ENCODE measurements at places on chromosomes 2 and 18.

DNA sequence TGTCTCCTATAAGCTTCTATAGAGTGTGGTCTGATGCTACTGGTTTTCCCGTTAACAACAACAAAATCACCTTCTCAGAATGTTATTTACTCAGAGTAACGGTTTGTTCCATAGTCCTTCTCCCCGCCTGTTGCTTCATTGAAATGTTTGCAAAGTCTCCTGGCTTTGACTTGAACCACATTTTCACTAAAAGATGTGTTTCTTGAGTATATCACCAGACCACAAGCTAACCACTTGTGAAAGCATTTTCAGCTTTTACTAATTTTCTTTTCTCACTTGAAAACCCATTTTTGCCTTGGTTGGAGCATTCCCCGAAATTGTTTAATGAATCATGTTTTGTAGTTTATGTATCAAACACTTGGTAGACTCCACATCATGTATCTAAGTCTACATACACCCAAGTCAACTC lies 121.2 kb downstream of the DPP4 start:
- DNase-seq, result no peak

- DNase-seq, result peak; percentile 38
Measured at GRCh38 chr2:20972792-20973565, 70.9 kb downstream of the APOB start.

DNA sequence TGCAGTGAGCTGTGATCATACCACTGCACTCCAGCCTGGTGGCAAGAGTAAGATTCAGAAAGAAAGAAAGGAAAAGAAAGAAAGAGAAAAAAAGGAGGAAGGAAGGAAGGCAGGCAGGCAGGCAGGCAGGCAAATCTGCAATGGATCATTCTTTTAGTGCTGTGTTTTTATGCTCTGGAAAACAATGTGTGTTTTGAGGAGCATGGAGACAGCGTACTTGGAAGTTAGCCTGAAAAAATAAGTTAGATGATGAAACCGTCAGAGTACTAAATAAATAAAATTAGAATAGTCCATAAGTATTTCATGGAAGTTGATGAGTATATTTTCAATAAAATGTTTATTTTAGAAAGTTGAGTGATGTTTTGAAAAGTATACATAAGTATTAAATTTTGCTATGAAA lies 366.4 kb upstream of the CDH20 start:
- DNase-seq, result no peak

DNA sequence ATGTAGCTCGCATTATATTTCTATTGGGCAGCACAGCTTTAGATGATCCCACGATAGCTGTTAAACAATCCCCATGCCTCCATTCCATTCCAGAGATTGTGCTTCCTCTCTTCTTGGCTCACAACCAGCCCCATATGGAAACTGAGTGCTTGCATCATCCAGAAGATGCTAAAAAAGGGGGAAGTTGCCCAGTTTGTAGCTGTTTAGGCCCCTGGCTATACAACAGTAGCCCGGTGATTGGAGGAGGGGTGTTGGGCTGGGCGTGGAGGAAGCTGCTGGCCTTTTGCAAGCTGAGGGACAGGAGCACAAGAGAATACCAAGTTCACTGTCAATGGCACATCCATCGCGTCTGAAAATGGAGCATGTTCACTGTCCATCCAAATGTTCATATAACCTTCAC lies 360.2 kb downstream of the ALK start:
- DNase-seq, result no peak

DNA sequence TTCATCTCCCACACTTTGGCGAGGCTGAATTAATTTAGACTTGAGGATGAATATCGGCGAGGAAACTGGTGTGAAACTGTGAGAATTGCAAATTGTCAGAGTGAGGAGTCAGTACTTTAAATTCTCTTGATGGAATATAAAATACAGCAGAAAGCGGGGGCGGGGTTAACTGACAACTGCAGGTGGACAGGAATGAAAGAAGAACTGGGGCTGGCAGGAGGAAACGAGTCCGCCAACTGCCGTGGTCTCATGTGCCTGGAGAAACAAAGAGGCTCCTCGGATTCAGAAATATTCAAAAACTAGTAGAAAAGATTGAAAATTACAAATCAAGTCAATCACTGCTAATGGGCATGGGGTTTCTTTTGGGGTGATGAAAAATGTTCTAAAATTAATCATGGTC lies 44.3 kb downstream of the MOGAT1 start:
- no peak for DNase-seq

DNA sequence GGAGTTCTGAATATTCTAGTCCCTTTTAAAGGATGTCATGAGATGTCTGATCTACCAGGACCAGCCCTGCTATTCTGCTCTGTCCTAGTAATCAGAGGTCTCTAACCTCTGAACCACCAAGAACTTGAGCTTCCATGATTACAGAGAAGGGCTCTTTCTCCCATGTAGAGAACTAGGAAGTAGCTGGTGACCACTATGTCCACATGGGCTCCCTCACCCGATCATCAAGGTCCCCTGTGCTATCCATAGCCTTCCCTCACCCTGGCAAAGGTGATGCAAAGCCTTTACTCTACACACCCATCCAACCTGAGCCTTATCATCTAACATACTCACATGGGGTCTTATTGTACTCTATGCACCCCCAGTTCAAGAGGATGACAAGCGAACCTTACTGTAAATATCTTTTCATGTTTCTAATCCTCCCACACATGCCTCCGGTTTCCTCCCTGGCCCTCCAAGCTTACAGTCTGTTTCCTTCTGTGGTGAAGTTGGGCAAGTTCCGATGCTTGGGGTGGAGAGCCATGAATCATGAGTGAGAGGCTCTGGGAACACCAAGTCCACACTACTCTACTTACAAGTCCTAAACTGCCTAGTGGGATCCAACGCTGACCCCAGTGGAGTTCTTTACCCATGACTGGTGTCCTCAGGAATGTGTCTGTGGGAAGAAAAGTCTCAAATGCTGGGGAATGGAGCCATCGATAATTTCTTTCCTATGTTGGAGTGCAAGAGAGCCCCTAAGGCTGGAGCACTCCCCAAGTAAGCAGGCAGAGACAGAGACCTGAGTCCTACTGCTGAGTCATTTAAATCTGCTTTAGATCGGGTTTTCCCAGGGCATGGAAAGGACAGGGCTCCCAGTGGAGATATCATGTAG lies 73.3 kb upstream of the KLF7 start:
- peak; percentile 86 for DNase-seq

GRCh38 chr2:138079976-138080375 lies 115.7 kb downstream of the HNMT start:
- no peak for DNase-seq

DNA sequence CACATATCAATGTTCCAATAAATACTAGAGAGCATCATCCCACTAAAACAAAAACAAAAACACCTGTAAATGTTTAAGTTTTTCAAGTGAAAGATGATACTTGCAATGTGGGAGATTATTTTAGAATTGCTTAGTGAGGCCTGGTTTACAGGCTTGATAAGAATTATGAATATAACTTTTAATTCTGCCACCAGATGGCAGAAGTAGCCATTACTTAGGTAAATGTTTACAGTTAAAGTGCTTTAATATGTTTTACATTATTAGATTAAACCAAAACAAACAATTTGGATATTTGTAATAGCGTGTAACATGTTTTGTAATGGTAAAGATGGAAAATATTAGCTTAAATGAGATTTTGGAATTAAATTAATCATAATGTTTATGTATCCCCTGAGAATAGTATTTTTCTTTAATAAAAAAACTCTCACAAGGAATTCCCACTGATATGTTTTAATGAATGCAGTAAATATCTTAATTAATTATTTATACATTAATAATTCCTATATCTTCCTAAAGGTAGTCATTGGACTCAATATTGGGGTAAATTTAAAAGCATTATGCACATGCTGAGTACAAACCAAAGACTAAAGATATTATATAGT lies 522.0 kb downstream of the SPAG16 start:
- no peak for DNase-seq

Data from AG08396 (cell line).